Activated T-cell treated with anti-CD3 and anti-CD28 coated beads, Interleukin-2, amount 50 U/mL, for 72 hours (primary cell): ENCODE measurements at places on chromosomes 7 and 10. TPM values are rescaled to one million over a fixed set of nuclear protein-coding genes. Genes with fewer than 3 reads are reported as not detected.

- peaks cover 1% of the 10 kb centered on the region for H3K36me3 ChIP-seq
- no peak overlapping the region for H3K4me3 ChIP-seq
Observed at GRCh38 chr7:68752485-68753178, 845.6 kb upstream of the AUTS2 start.

GRCh38 chr10:13206546-13207443 lies 27.4 kb downstream of the UCMA start:
- no peak overlapping the region for H3K4me3 ChIP-seq
- no peak overlapping the region for H3K27ac ChIP-seq
- DNase-seq = no peak
- no peaks in the 10 kb centered on the region for H3K27me3 ChIP-seq

DNA sequence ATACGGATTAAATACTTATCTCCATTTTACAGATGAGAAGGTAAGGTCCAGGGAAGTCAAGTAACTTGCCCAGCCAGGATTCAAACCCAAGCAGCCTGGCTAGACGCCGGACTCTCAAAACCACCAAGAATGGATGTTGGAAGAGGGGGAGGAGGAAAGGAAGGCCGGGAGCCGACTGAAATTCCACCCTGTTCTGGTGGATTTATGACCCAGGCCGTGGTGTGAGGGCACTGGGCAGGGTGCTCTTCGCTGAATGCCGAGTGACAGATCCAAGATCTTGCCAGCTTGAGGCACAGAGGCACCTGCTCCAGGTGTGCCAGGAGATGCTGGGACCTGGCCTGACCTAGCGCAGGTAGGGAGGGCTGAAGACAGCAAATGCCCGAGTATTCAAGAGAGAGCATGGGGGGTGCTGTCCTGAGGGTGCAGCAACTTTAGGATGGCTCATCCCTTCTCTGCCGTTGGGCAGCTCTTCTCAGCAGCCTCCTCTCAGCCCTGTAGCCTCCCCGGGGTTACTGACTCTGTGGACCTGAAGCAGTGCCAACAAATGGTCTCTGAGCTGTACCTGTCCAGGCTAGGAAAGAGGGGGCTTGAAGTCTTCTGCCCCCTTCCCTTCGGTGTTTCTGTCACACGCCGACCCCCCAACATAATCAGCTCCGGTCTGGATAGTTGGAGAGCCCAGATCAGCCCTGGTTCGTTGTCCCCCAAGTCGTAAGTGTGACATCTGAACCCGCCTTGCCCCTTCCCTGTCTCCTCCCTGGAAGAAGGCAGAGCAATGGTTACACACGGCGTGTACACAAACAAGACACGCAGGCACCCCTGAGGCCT lies 713 bp downstream of the LOXL4 start:
- H3K27ac ChIP-seq = no peak overlapping the region
- H3K4me1 ChIP-seq = no peaks in the 10 kb centered on the region
- H3K36me3 ChIP-seq = no peaks in the 10 kb centered on the region
- peak overlapping the region; percentile 70 for H3K4me3 ChIP-seq
- peaks cover 57% of the 10 kb centered on the region for H3K27me3 ChIP-seq

DNA sequence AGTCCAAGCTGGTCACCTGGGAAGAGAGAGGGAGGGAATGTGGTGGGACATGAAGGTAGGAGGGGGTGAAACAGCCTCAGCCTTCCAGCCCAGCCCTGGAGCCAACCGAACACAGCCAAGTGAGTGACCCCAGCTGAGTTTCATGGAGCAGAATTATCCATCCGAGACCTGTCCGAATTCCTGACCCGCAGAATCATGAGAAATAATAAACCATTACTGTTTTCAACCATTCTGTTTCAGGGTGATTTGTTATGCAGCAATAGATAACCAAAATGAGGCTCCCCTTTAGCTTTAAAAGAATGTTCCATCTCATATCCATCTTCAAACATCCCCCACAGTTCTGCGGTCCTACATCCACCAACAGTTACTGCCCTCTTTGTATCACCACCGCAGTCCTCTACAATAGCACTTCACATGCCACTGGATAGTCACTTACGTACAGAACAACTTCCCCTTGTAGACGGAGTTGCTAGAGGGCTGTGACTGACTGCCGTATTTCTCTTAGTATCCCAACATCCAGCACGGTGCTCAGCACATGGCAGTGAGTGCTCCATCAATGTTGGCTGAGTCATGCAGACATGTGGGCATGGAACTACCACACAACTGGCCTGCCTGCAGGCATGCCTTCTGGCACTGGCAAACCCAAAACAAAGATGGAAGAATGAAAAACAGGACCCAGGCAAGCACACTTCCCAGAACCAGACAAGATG lies 18.5 kb downstream of the KIAA1549 start:
- DNase-seq = no peak
- H3K4me3 ChIP-seq = no peak overlapping the region
- peaks cover 14% of the 10 kb centered on the region for H3K27me3 ChIP-seq
- peaks cover 12% of the 10 kb centered on the region for H3K4me1 ChIP-seq
- H3K36me3 ChIP-seq = no peaks in the 10 kb centered on the region

DNA sequence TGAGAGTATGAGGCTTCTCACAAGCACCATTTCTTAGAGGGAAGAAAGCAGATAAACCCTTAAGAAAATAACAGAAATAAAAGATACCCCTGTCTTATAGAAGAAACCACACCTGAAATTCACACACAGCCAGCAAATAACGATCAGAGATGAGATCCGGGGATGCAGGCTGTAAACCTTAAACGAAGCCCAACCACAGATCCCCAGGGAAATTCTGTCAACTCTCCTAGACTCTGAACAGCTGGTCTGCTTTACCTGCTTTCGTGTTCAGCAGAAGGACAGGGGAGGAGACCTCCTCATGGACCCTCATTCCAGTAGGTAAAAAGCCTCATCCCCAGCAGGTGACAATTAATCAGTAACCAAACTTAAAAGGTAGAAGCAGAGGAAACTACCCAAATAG lies 45.0 kb downstream of the VOPP1 start:
- DNase-seq = no peak
- H3K4me3 ChIP-seq = no peak overlapping the region
- H3K36me3 ChIP-seq = no peaks in the 10 kb centered on the region

DNA sequence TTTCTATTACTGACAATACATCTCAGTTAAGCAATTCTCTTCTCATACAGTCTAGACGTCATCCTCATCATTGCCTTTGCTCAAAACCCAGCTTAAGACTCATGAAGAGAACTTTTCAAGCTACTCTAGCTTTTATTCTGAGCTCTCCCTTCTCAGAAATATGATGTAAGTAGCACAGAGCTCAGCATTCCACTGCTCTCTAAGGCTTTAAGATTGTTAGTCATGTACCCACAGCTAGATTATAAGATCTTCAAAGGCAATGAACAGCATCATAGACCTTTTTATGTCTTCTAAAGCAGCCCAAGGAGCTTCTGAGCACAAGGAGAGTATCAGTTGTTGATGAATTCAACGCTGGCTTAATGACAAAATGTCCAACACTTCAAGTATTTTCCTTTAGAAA lies 119.3 kb downstream of the NRP1 start:
- peaks cover 38% of the 10 kb centered on the region for H3K4me1 ChIP-seq
- H3K27ac ChIP-seq = no peak overlapping the region
- H3K27me3 ChIP-seq = no peaks in the 10 kb centered on the region
- H3K4me3 ChIP-seq = no peak overlapping the region
- DNase-seq = no peak

- no peak overlapping the region for H3K27ac ChIP-seq
- H3K36me3 ChIP-seq = no peaks in the 10 kb centered on the region
- no peak for DNase-seq
- H3K4me3 ChIP-seq = no peak overlapping the region
Observed at GRCh38 chr10:114301951-114302710, 63.1 kb downstream of the VWA2 start.

DNA sequence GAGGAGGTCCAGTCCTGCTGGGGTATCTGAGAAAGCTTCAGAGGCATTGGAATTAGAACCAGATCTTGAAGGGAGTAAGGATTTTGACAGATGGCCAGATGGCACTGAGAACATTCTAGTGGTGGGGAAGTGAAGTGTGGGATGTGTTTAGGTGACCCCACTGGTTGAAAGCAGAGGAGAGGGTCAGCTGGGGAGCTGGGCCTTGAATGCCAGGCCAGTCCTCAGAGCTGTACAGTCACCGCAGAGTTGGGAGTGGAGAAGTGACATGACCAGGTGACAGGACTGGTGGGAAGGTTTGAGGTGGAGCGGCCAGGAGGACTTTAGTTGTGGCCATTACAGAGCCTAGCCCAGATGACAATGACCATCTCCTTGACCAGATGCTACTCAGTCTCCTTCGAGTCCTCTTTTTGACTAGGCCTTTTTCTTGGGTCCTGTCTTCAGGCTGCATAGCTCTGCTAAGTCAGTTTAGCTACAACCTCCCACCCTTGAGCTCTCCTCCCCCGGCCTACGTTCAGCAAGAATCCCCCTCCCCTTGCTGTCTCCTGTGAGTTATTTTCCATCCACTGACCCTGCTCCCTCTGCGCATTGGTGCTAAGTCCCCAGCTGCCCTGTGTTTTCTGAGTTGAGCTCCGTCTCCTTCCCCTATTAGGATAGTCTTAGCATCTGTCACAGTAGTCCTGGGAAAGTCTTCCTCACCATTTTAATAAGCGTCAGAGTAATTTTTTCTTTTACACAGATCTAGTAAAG lies 56.3 kb downstream of the CCNY start:
- no peaks in the 10 kb centered on the region for H3K27me3 ChIP-seq
- peaks cover 52% of the 10 kb centered on the region for H3K4me1 ChIP-seq
- no peak overlapping the region for H3K27ac ChIP-seq
- no peak for DNase-seq
- H3K36me3 ChIP-seq = peaks cover 17% of the 10 kb centered on the region

The SNCG gene
- total RNA-seq = not detected

The CRTAC1 gene
- not detected for total RNA-seq

The ACTL6B gene
- total RNA-seq = not detected

The ASAH2 gene
- 0.60 TPM for total RNA-seq

The SEMA4G gene
- 0.79 TPM for total RNA-seq

The PPP1R17 gene
- not detected for total RNA-seq

The CTBP2 gene
- 2.5 TPM for total RNA-seq

The TAS2R3 gene
- total RNA-seq = 1.8 TPM

The AGAP9 gene
- total RNA-seq = 7.0 TPM
